ENCODE measurements at places on chromosomes 7 and 10.

GRCh38 chr10:103812432-103812831 is 42.9 kb downstream of the SH3PXD2A start:
- no peak for DNase-seq

GRCh38 chr10:102752934-102753664 is 9.4 kb downstream of the WBP1L start:
- DNase-seq: no peak

GRCh38 chr7:33055158-33055557 is 7.4 kb downstream of the NT5C3A start:
- DNase-seq: no peak

GRCh38 chr10:12966067-12966466 is 35.4 kb downstream of the CCDC3 start:
- no peak for DNase-seq

- DNase-seq: no peak
Observed at GRCh38 chr7:26208040-26208439, 6.5 kb downstream of the CBX3 start.

GRCh38 chr7:96236198-96237039 is 85.5 kb downstream of the SLC25A13 start:
- no peak for DNase-seq

DNA sequence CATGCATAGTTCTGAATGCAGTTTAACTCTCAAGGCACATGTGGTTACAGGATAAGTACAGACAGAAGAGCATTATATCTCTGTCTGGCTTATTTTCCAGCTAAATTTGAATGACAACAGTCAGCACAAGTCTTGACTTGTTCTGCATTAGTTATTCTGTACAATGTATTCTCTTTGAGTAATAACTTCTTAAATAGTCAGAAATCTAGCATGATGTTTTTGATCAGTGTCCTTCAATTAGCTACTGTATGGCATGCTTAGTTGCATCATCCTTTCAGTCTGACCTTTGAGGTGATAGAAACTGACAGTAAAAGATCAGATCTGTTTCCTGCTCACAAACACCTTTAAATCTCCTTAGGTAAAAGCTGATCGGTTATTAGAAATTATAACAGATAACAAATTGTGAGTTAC is 118.1 kb downstream of the ARL4A start:
- no peak for DNase-seq

DNA sequence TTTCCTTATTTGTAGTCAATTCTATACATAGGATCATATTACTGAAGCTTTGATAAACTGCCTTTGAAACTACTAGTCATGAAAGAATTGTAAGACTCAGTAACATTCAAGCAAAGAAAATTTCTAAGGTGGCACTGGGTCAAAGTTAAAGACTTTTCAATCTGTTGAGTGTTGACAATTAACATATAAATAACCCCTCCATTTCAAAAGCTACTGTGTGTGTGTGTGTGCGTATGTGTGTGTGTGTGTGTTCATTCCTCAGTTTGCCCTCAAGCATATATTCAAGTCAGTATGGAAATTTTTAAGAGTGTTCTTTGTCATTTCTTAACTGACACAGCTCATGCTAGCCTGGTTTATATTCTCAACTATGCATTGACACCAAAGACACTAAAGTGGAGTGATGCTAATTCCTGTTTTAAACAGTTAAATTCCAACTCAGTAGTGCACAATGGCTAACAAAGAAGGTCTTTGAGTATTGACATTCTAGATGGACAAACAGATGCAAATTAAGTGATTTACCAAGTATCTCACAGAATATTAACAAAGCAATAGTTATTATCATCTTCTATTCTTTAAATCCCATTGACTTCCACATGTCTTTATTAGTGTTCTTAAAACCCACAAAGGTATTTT is 314.8 kb upstream of the GRM3 start:
- DNase-seq: no peak

DNA sequence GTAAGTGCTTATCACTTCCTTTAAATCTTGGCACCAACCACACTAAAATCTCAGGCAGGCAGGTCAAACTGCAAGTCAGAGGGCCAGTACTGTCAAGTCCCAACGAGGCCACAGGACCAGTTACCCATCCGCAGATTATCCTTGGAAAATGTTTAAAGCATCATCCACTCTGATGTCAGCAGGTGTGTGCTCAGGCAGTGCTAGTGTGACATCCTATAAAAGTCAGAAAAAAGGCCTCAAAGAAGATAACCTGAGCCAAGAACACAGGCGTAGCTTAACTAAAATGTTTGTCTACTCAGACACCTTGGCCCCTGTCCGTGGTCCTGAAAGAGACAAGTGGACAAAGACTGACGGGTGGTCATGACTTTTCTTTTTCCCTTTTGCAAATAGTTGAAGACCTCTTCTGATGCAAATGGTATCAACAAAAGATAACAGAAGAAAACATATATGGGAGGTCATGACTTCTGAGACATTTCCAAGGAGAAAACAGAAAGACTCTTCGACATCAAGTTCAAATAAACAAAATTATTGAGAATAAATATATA is 309.3 kb downstream of the KCNMA1 start:
- peak; percentile 1 for DNase-seq

DNA sequence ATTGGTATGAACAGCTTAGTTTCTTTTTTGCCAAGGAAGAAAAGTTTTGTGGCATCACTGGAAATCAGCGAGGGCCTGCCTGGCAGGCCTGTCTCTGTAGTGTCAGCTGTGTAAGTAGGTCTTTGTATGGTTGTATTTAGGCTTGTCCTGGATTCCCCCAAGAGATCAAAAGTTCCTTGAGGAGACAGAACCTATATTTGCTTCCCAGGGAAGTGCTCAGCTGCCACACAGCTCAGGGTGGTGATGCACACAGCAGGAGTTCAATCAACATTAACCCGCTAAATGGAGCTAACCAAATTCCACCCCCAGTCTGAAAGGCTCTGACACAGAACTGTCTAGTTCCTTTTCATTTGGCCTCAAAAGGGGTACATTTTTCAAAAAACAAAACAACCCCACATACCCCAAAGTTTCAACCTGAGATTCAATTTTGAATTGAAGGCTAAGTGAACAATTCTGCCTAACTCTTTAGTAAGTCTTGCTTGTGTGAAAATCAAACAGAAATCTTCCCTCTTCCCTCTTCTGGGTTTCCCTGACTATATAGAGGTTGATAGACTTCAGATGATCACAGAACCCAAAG is 124.4 kb downstream of the CLEC2L start:
- no peak for DNase-seq

- DNase-seq: no peak
Observed at GRCh38 chr10:102785818-102786217, 42.1 kb downstream of the WBP1L start.

- no peak for DNase-seq
Observed at GRCh38 chr7:99171731-99172130, 27.8 kb upstream of the SMURF1 start.

- DNase-seq: no peak
Observed at GRCh38 chr7:50446542-50446960, 3.6 kb downstream of the FIGNL1 start.

- DNase-seq: no peak
Observed at GRCh38 chr7:54060643-54061042, 481.5 kb upstream of the VSTM2A start.

- no peak for DNase-seq
Observed at GRCh38 chr7:24972991-24973390, 7.0 kb downstream of the OSBPL3 start.

- DNase-seq: peak; percentile 65
Observed at GRCh38 chr10:73771722-73772280, 10.0 kb upstream of the CHCHD1 start.

DNA sequence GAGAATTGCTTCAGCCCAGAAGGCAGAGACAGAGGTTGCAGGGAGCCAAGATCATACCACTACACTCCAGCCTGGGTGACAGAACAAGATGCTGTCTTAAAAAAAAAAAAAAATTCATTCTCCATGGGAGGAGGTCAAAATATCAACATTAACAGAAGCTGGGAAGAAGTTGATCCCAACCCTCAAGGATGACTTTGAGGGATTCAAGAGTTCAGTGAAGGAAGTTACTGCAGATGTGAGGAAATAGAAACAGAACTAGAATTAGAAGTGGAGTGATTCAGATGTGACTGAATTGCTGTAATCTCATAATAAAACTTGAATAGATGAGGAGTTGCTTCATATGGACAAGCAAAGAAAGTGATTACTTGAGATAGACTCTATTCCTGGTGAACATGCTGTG is 19.7 kb upstream of the RPEL1 start:
- no peak for DNase-seq

- DNase-seq: no peak
Observed at GRCh38 chr7:20206104-20206896, 10.9 kb downstream of the MACC1 start.

DNA sequence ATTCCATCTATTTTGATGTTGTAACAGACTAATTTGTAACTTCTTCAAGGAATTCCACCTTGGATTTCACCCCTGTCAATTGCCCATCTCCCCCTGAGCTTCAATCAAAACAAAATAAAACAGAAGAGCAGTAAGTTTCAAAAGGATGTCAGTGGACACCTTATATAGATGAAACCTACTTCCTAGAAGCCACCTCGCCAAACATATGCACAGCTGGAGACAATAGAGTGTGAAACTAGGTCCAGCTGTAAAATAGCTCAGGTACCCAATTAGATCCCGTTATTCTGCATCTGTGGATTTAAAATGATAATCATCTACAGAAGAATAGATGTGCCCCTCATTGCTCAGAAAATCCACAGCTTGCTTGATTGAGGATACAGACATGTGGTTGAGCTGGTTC is 598.6 kb downstream of the SH2D4B start:
- DNase-seq: no peak

Data from stimulated activated CD4-positive, alpha-beta T cell treated with anti-CD3 and anti-CD28 coated beads, Interleukin-4, amount 100 ng/mL, for 48 hours (primary cell).